ENCODE measurements at places on chromosomes 16 and 17. TPM values are rescaled to one million over a fixed set of nuclear protein-coding genes. Genes with fewer than 3 reads are reported as not detected.

ZNF624 gene
- 3.8 TPM for total RNA-seq

SOCS1 gene
- 75.8 TPM for total RNA-seq

TMC5 gene
- total RNA-seq: not detected

GRCh38 chr17:18368946-18369345 is 5.6 kb upstream of the SHMT1 start:
- H3K4me3 ChIP-seq: no peak overlapping the region
- no peak overlapping the region for H3K27ac ChIP-seq
- H3K27me3 ChIP-seq: peaks cover 6% of the 10 kb centered on the region
- no peak for DNase-seq
- peaks cover 5% of the 10 kb centered on the region for H3K4me1 ChIP-seq

DNA sequence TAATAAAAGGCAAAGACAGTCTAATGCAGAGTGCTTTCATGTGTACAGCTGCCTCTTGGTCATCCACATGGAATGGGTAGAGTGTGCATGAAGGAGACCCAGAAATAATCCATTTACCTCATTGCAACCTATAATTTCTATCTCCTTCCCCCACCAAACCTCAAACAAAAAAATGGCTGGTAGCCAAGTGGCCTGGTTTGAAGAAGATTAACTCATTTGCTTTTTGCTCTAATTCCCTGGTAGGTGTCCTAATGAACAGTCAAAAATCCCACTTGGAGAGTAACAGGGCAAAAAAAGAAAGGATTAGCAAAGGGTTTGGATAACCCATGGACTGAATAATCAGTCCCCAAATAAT is 13.0 kb upstream of the LYRM9 start:
- H3K4me3 ChIP-seq: no peak overlapping the region
- no peak for DNase-seq
- H3K4me1 ChIP-seq: no peaks in the 10 kb centered on the region
- peaks cover 12% of the 10 kb centered on the region for H3K27me3 ChIP-seq
- H3K36me3 ChIP-seq: no peaks in the 10 kb centered on the region

- H3K27ac ChIP-seq: no peak overlapping the region
- no peaks in the 10 kb centered on the region for H3K27me3 ChIP-seq
- no peaks in the 10 kb centered on the region for H3K36me3 ChIP-seq
- DNase-seq: no peak
- H3K4me3 ChIP-seq: no peak overlapping the region
Observed at GRCh38 chr17:79950751-79951150, 84.9 kb downstream of the TBC1D16 start.

- DNase-seq: peak; percentile 95
- no peaks in the 10 kb centered on the region for H3K36me3 ChIP-seq
- H3K27me3 ChIP-seq: peaks cover 55% of the 10 kb centered on the region
- H3K27ac ChIP-seq: no peak within 1 kb of the TSS
Observed at GRCh38 chr17:81394921-81395599, at the start of gene BAHCC1. Gene BAHCC1, plus strand, starts transcription at chr17:81395457. Its CDS starts 4,283 bp downstream, at chr17:81399740.

- no peak for DNase-seq
- no peaks in the 10 kb centered on the region for H3K36me3 ChIP-seq
- no peak overlapping the region for H3K4me3 ChIP-seq
- H3K27ac ChIP-seq: no peak overlapping the region
Observed at GRCh38 chr17:49439673-49440571, 25.2 kb upstream of the PHB1 start.

DNA sequence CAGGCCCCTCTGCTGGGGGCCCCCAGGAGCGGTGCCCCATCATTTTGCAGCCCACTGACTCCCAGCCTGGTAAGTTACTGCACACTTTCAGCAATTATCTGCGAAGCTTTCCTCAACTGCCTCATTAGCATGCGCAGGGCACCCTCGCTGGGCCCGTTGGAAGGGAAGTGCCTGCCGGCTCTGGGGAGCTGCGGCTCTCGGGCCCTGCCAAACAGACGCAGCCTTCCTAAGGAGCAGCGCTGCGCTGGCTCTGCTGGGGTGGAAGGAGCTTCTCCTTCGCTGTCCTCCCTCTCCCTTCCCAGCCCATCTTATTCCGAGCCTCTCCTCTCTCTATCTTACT is 71.0 kb downstream of the RBBP6 start:
- peaks cover 50% of the 10 kb centered on the region for H3K27me3 ChIP-seq
- peak overlapping the region; percentile 31 for H3K4me3 ChIP-seq
- H3K27ac ChIP-seq: no peak overlapping the region
- H3K36me3 ChIP-seq: no peaks in the 10 kb centered on the region

DNA sequence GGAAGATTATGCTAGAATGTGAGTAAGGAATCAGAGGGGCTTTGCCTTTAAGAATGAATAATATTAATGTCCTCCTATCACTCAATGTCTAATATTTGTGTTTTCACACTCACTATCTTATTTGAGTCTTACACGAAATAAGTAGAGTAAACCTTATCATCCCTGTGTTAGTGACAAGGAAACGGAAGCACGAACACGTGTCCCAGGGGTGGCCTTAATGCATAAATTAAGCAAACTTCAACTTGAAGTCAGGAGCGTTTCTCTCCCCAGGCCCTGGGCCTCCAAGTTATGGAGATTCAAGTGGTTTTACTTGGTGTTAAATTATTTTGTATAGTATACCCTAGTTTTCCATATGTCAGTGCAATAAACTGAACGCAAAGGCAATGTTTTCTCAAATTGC is 96.0 kb downstream of the WDR59 start:
- no peaks in the 10 kb centered on the region for H3K4me1 ChIP-seq
- peaks cover 56% of the 10 kb centered on the region for H3K36me3 ChIP-seq
- H3K27me3 ChIP-seq: no peaks in the 10 kb centered on the region
- no peak for DNase-seq
- H3K4me3 ChIP-seq: no peak overlapping the region
